Subcutaneous preadipocyte (primary cell): ENCODE measurements at places on chromosomes 6 and 20. TPM values are rescaled to one million over a fixed set of nuclear protein-coding genes. Genes with fewer than 3 reads are reported as not detected.

HLA-DRA gene
- 0.73 and 2.0 TPM in 2 replicates for total RNA-seq

HLA-F gene
- total RNA-seq = 4.8 and 8.4 TPM in 2 replicates

FOXC1 gene
- total RNA-seq = 2.3 and 2.6 TPM in 2 replicates

ARHGAP18 gene
- 27.6 and 50.2 TPM in 2 replicates for total RNA-seq

CRISP2 gene
- total RNA-seq = not detected in 2 replicates

SRXN1 gene
- total RNA-seq = 43.0 and 53.0 TPM in 2 replicates

C6orf118 gene
- total RNA-seq = under 0.01 TPM in 1 of 2 replicates, not detected in the other

BTNL2 gene
- total RNA-seq = not detected in 2 replicates

TSPO2 gene
- total RNA-seq = not detected in 2 replicates

ARFGAP1 gene
- total RNA-seq = 51.8 and 63.5 TPM in 2 replicates

TGM3 gene
- not detected in 2 replicates for total RNA-seq

VARS2 gene
- total RNA-seq = 10.7 and 18.4 TPM in 2 replicates

KAT14 gene
- 13.6 and 13.7 TPM in 2 replicates for total RNA-seq

NR2E1 gene
- not detected in 2 replicates for total RNA-seq

SAMD5 gene
- total RNA-seq = not detected in 2 replicates

POFUT1 gene
- total RNA-seq = 42.6 and 55.9 TPM in 2 replicates

DNAAF9 gene
- total RNA-seq = 10.7 and 11.5 TPM in 2 replicates

EEF1A2 gene
- not detected in 2 replicates for total RNA-seq

RAMACL gene
- 2.5 and 5.5 TPM in 2 replicates for total RNA-seq

COL20A1 gene
- not detected in 2 replicates for total RNA-seq

PROKR2 gene
- total RNA-seq = not detected in 2 replicates

TNNC2 gene
- total RNA-seq = 0.73 TPM in 1 of 2 replicates, not detected in the other

CTCFL gene
- total RNA-seq = not detected in 2 replicates

MCUR1 gene
- 9.2 and 15.8 TPM in 2 replicates for total RNA-seq
